ENCODE measurements at places on chromosomes 12 and 14. TPM values are rescaled to one million over a fixed set of nuclear protein-coding genes. Genes with fewer than 3 reads are reported as not detected.

ZNF385A gene
- total RNA-seq: 12.8 TPM

CPNE6 gene
- total RNA-seq: not detected

PLEKHG7 gene
- not detected for total RNA-seq

SLC25A47 gene
- total RNA-seq: not detected

GLT1D1 gene
- total RNA-seq: 0.95 TPM

TMCC3 gene
- 6.6 TPM for total RNA-seq

MAP3K9 gene
- 0.66 TPM for total RNA-seq

HDAC7 gene
- 59.1 TPM for total RNA-seq

Data from sigmoid colon (tissue), 7 donors.